ENCODE measurements at places on chromosomes 4 and X.

DNA sequence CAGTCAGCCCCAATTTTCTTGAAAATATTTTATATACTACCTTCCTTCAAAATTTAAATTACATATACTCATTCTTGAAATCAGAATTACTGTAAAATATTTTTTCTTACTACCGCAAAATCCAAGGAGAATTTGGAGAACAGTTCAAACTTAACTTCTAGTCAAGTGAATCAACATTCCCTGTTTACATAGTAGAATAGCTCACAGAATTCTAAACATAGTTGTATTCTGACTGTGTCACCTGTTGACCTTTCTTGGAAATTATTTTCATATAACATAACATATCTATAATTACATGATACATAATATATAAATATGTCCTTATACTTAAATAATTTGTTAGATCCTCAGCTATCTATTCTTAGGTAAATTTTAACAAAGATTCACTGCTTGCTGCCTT, 31.0 kb upstream of the FGF5 start:
- no peak for DNase-seq

DNA sequence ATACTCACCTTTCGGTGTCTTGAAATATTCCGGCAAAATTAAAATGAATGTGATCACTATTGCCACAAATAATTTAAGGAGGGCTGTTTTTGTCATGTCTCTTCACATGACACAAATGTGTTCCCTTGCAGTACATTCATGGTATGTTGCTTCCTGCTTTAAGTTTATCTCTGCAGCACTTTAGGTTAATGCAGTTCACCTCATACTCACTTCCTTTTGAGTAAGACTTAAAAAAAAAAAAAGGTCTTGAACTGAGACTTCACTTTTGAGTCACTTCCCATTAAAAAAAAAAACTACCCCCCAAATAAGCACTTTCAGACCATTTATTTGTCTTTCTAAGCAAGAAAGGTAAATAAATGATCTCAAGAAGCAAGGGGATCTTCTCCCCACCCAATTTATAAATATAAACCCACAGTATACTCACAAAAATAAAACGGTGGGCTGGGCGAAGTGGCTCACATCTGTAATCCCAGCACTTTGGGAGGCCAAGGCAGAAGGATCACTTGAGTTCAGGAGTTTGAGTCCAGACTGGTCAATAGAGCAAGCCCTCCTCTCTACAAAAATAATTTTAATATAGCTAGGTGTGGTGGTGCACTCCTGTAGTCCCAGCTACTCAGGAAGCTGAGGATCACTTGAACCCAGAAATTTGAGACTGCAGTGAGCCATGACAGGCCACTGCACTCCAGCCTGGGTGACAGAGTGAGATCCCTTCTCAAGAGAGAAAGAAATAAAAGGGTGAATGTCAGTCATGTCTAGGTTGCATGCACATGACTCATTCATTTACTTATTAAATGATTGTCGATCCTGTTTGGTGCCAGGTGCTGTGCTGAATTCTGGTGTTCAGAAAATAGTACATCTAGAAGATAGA, at the start of gene TMEM156:
TMEM156 (minus strand) TSS at position 192 of the 868 bp plus-strand sequence; CDS start at position 96, 96 bp downstream.
- DNase-seq = no peak

GRCh38 chr4:99276417-99276816, 14.4 kb downstream of the ADH1A start:
- DNase-seq = no peak

DNA sequence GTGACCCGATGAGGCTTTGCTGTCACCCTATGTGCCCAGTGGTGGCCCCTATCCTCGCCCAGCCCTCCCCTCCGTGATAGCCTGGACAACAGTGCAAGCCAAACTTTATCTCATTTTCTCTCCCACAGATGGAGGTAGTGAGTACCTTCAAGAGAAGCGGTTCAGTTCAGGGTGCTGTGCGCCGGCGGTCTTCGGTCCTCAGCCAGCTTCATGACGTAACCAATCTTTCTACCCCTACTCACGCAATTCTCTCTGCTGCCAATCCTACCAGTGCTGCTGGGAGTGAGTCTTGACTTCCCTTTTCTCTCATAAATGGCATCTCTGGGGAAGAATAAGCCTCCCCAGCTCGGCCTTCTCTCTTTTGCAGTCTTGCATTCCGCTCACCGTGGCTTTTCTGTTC, 29.5 kb downstream of the CCNQ start:
- no peak for DNase-seq

GRCh38 chr4:25485104-25485503, 108.0 kb downstream of the ANAPC4 start:
- no peak for DNase-seq

GRCh38 chr4:159158985-159159384, 56.1 kb downstream of the RAPGEF2 start:
- DNase-seq = peak; percentile 30

DNA sequence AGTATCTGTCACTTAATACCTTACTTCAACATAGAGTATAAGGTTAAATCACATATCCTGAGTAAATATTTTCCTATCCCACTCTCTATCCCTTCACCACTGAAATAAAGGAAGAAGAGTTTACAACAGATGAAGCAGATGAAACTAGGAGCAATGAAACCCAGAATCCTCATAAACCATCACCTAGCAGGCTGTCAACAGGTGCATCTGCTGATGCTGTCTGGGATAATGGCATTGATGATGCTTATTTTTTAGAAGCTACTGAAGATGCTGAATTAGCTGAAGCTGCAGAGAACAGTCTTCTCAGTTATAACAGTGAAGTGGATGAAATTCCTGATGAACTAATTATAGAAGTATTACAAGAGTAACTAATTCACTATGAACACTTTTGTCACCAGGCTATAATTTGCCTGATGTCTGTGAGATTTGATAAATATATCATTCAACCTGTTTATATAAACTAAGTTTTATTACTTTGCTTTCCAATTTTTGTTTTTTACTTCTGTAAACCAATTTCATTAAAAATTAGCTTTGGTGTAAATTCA, 39.4 kb downstream of the CENPU start:
- no peak for DNase-seq

DNA sequence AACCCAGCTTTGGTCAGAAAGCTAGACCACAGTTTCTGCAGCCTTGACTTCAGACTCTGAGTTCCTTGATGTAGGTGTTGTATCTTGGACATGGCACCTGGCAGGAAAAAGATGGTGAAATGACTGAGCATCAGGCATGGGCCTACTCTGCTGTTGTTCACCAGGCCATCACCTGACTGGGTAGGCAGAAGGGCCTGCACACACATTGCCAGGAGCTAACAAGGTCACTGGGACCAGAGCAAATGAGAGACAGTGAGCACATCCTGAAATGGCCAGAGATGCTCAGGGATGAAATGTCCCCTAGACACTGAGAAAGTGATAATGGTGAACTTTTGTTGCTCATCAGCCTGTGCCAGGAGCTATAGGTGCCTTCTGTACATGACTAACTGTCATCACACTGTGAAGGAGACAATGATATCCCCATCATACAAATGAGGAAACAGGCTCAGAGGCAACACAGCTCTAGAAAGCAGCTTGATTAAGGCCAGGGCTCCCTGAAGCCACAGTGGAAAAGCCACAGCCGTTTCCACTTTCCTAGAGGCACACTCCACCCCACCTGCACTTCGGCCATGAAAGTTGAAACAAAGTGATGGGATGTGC, 128.3 kb downstream of the TSPAN5 start:
- DNase-seq = no peak

DNA sequence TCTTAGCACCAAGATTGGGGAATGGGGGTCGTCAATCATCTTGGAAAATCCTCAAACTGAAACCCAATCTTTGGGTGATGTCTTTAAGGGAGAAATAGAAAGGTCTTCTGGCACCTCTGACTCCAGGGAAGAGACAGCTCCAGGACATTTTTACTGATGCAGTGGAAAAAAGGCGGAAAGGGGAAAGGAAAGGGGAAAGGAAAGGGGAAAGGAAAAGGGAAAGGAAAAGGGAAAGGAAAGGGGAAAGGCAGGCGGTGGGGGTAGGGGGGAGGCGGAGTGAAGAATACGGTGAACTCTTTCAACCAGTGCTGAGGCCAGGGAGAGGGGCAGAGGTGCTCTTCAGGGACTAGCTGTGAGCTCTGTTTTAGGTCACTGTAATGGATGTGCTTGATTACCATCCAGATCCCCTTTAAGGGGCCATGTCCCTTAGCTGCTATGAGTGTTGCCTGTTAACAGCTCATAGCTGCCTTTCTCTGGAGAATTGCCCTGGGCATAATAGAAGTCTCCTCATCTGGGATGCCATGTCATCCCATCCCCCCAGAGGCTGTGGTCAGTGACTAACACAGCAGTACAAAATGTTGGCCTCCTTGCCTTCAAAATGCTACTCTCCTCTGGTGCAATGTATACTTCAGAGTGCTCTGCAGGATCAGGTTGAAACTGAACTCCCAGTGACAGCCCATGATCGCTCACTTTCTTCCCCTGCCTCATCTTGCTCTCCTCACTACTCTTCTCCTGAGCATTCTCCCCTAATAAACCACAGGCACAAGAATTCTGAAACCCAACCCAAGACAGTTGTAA, 92.4 kb upstream of the AP1S2 start:
- no peak for DNase-seq
